ENCODE measurements at places on chromosomes 6 and 20. TPM values are rescaled to one million over a fixed set of nuclear protein-coding genes. Genes with fewer than 3 reads are reported as not detected.

The BCAS4 gene
- 35.0 TPM for total RNA-seq

The RTEL1 gene
- total RNA-seq, result 6.4 TPM

The IL17A gene
- not detected for total RNA-seq

The MCM8 gene
- total RNA-seq, result 24.0 TPM

The ERVFRD-1 gene
- not detected for total RNA-seq
